Stimulated activated CD4-positive, alpha-beta T cell treated with anti-CD3 and anti-CD28 coated beads, Interleukin-4, amount 100 ng/mL, for 1 hour (primary cell): ENCODE measurements at places on chromosomes 3 and 15.

DNA sequence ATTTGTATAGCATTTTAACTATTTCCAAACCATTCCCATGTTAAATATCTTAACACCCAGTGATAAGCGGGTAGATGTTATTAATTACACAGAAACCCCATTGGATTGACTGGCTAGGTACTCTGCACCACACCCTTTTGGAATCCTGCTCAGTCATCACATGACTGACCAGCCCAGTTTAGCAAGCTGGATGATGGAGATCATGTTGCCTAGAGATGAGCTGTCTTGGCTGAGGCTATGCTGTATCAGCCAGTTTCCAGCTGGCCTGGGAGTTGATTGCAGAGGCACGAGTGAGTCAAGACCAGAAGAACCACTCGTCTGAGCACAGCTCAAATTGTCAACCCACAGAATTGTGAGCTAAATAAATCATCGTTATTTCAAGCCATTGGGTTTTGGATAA is 124.6 kb downstream of the ZNF621 start:
- DNase-seq: no peak

DNA sequence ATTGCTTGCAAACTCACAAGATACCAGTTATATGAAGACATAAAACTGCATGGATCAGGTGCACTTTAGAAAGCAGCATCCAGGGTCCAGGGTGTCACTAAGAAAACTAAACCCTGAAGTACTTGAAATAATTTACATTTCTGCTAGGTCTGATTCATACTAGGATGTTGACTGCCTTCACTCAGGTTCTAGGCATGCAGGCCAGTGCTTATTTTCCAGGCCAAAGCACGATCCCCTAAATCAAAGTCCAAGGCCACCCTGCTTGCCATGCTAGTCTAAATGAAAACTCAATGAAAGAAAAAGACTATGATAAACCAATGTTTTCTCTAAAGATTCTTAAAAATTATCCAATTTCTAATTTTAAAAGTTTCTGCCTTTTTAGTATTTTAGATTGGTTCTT is 49.4 kb downstream of the GREM1 start:
- no peak for DNase-seq

DNA sequence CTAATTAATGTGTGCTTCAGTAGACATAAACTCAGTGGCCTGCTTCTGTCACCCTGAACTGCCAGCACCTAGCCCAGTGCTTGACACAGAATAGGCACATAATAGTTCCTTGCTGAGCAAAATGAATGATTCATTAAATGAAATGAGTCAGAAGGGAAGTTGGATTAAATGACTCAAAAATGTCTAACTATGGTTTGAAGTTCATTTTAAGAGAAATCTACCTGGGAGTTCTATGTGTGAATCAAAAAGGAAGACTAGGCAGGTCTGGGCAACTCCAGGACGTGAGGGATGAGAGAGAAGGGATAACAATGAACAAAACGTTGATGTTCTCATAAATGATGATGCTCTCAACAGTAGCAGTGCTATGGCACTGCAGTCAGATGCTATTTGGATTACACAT is 175.0 kb downstream of the CFAP20DC start:
- DNase-seq: no peak

GRCh38 chr3:123803521-123803920 is 80.6 kb downstream of the MYLK start:
- no peak for DNase-seq

DNA sequence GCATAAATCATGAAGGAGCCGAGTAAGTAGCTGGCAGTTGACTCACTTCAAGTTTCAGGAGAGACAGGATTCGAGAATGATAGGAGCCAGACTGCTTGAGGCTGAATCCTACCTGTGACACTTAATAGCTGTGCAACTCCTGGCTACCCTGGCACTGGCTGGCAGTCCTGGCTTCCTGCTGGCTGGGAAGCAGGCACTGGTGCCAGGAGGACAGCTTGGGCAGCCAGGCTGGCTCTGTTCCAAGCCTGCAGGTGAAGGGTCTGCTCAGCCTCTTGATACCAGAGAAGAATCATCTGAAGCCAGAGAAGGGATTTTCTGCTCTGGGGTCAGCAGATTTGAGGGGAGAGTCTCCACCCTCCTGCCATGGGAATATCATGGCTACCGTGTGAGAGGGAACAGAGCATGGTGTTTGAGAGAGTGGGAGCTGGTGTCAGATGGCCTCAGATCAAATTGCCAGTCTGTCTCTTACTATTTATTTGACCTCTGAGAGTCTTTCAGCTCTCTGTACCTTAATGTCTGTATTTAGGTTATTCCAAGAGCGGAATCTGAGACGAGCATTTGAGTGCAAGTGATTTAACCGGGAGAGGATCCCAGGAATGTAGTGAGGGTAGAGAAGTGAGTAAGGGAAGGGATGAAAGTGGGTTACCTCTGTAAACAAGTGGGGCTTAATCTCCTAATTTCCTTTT is 4.4 kb upstream of the XIRP1 start:
- no peak for DNase-seq

DNA sequence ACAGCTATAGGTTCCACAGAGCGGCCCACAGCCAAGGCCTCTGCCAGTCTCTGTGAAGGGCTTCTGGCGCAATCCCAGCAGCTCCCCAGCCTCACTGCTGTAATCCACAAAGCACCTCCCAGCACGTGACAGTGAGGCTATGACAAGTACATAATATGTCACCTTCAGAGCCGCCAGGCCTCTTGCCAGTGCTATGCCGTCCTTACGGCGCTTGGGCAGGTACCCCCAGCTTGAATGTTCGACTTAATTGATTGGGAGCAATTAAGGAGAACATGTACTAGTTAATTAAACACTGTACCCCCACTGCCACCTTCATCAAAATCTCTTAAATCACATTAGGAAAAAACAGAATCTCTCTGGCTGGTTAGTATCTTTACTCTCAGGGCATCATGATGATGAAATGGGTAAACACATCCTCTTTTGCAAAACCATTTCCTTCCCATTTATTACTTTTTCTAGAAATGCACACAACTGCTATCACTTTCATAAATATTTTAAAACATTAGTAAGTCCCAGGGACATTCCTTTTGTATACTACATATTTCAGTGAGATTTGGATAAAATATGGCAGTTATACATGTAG is 169.9 kb downstream of the XXYLT1 start:
- DNase-seq: no peak

- no peak for DNase-seq
These were observed 40.0 kb downstream of the FMN1 start for GRCh38 chr15:33154351-33155166.

DNA sequence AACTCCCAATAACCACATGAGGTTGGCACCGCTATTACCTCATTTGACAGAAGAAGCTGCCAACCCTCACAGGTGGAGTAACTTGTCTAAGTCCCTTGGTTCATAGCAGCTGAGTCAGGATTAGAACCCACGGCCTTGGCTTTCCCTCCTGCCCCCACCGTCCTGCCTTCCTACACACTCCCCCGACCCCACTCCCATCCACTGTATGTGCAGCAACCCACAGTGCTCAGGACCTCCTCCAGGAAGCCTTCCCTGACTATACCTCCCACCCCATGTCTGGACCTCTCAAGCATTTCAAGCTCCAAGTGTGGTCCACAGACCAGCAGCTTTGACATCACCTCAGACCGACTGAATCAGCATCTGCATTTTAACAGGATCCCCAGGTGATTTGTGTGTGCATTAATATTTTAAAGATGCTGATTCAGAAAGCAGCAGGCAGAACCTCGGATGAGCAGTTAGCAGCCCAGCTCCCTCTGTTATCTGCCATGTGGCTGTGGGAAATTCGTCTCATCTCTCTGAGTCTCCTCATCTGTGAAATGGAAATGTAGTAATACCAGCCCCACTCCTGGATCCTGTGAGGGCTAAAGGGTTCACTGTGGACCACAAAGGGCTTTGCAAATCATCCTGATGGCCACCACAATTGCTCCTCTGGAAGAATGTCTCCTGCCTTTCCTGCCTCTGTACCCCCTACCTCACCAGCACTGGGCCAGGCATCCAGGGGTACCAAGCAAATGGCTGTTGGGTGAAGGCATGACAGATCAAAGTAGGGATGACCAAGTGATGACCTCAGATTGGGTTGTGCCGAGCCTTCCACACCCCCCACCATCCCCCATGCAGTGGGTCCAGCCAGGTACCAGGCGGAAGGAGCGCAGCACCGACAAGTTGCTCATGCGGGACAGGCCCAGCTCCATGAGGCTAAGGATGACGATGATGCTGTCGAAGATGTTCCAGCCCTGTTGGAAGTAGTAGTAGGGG is 62.7 kb downstream of the SCN5A start:
- no peak for DNase-seq

- no peak for DNase-seq
These were observed 89.0 kb downstream of the CHSY1 start for GRCh38 chr15:101162701-101163483.

DNA sequence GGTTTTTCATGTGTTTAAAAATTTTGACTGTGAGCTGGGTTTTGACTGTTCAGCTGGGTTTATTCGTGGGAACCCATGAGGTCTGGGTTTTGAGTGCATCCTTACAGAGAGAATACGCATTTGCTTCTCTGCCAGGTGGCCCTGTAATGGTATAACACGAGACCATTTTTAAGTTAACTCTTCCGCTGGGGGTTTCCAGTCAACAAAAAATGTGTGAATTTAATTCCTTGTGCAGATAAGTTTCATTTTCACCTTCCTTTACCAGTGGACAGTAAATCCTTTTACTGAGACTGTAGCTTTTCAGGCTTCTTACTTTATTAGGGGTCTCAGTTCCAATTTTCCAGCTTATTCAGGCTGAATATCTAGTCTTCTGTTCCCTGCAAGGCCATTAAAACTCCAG is 149.6 kb downstream of the OPA1 start:
- DNase-seq: no peak

DNA sequence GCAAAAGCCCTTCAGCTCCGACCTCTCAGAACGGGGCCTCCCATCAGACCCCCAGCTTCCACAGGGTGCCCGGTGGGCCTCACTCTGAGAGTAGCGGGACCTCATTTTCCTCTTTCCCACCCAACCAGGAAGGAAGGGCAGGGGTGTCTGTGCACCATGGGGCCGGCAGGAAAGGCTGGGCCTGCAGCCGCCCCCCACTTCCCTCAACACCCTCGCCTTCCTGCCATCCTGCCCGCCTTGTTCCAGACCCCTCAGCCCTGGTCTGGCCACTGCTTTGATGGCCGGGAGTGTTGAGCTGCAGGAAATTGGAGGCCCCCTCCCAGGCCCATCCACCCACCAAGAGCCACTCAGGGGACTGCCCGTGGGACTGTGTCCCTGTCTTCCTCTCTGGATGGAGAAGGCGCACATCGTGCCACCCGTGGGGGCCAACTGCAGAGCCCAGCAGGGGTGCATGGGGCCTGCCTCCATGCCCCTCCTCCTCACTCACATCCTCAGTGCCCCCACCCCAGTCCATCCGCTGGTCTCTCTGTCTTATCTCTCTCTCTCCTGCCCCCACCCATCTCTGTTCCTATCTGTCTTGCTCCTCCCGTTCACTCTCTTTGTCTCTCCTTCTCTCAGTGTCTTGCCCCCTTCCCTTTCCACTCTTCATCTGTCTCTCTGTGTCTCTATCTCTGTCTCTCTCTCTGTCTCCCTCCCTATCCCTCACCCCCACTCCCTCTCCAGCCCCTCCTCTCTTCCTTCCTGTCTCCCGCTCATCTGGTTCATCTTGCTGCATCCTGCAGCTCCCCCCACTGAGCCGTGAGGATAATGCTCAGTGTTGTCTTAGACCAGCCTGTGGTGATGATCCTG is 1.8 kb upstream of the PLXND1 start:
- no peak for DNase-seq

DNA sequence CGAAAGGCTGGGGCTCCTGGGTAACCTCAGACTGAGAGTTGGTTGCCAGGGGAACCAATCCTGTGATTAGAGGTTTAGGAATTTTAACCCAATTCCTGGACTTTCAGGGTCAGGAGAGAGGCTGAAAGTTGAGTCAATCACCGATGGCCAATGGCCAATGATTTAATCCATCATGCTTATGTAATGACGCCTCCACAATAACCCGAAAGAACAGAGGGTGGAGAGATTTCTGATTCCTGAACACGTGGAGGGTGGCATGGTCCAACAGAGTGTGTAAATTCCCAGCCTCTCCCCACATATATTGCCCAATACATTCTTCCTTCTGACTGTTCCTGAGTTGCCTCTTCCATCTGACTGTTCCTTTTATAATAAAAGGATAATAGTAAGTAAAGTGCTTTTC is 137.2 kb upstream of the CBLB start:
- DNase-seq: no peak

DNA sequence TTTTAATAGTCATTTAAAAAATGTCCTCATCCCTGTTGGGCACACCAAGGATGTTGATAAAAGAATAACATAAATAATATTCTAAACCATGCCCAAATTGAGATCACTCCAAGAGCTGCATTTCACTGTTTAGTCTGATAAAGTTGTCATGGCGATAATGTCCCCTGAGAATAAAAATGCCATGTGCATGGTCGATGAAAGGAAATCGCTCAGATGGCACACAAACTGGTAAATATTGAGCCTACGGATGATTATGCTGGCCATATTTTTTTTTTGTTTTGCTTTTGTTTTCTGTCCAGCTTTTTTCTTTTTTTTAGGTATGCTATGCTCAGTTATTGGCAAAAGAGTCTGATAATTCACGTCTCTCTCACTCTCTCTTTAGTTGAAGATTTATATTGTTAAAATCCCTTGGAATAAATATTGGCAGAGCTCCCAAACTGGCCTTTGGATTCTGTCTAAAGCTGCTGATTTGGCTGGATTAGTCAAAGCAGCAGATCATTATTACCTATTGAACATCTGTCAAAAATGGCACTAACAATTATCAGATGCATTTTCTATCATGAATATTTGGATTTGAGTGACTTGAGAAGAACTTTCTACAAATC is 643.8 kb downstream of the SQOR start:
- no peak for DNase-seq

- DNase-seq: no peak
These were observed 1447.4 kb upstream of the ALCAM start for GRCh38 chr3:103919327-103919726.

DNA sequence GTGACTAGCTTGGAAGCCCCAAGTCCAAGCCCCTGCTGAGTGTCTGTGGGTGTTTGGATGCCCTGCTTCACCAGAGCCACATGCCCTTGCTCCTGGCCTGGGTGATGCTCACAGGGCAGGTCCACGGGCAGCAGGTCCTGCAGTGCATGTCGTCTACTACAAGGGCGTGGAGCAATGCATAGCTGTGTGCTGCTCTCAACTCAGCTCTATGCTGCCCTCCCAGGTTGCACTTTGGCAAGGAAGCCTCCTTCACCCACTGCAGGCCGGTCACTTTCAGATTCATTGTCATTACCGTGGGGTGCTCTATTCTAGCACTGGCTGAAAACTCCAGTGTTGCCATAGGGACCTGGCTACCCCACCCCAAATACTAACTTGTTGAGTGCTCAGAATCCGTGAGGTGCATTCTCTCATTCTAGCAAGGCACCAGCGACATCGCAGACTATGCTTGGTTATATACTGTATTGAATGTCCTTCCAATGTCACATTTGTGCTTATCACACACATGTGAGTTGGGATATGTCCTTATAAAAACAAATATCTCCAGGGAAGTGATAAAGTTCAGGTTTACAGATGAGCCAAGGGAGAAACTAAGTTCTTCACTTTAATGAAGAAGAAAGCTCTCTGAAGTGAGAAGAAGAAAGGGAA is 51.8 kb downstream of the GRAMD1C start:
- DNase-seq: no peak

DNA sequence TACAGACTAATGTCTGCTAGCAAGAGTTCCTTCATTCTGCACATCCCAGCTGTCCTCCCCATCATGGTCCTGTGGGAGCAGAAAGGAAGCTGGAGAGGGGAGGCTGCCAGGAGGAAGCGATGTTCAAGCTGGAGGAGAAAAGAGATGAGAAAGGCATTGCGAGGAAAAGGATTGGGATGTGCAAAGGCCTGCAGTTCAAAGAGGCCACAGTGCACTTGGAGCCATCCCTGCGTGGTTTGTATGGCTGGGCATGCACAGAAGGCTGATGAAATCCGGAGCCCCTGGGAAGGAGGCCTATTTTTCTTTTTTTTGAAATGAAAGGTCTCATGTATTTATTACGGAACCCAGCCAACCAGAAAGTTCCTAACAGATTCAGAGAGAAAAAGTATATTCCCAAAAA is 22.8 kb downstream of the AMOTL2 start:
- DNase-seq: no peak
